ENCODE measurements at places on chromosomes 13 and 19.

- no peak for DNase-seq
These were observed 46.2 kb downstream of the CDK8 start for GRCh38 chr13:26300140-26300539.

DNA sequence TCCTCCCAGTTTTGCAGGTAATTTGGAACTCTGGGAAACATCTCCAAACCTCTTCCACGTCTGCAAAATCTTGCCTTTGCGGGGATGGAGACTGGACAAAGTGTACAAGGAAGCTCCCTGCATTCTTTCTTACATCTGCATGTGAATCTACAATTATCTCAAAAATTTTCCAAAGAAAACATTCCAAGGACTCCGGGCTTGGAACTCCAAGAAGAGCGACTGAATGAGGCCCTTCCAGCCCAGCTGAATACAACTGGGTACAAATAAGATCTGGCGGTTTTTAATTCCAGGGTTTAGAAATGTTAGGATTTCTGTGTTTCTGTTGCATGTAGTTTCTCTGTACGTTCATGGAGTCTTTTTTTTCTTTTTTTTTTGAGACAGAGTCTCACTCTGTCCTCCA, 28.5 kb downstream of the EXOC3L2 start:
- no peak for DNase-seq

- DNase-seq: no peak
These were observed 22.5 kb downstream of the OBI1 start for GRCh38 chr13:78636495-78636894.

GRCh38 chr13:24215126-24215525, 54.6 kb downstream of the SPATA13 start:
- no peak for DNase-seq

- no peak for DNase-seq
These were observed 4.1 kb upstream of the UBE2L5 start for GRCh38 chr13:30418075-30418716.

GRCh38 chr13:71712988-71713653, 153.9 kb downstream of the DACH1 start:
- no peak for DNase-seq

DNA sequence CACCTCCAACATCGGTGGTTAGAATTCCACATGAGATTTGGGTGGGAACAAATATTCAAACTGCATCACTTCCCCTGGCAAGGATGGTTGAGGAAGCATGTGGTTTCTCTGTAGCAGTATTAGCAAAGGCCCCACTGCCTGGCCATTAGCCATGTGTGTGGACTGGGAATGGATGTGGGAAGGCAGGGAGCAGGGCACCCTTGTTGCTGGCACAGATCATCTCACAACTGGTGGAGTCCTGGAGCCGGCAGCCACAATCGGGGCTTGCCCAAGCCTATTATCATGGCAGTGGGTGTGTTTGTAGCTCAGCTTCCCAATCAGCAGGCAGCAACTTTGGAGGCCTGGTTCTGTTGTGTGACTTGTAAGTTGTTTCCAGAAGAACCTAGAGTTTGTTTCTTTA, 391.9 kb downstream of the DLEU7 start:
- DNase-seq: no peak

DNA sequence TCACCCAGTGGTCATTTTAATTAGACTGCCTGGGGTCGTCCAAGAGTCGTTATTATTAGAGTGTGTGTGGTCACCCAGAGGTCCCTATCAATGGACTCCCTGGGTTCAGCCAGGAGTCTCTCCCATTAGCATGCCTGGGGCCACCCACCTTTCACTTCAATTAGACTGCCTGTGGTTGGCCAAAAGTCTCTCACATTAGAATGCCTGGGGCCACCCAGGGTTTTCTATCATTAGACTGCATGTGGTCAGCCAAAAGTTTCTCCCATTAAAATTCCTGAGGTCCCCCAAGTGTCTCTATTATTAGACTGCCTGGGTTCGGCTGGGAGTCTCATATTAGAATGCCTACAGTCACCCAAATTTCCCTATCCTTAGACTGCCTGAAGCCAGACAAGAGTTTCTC, 1472.6 kb downstream of the UQCRFS1 start:
- DNase-seq: no peak

GRCh38 chr13:28147495-28147894, 9.2 kb downstream of the PAN3 start:
- no peak for DNase-seq

- no peak for DNase-seq
These were observed 57.3 kb downstream of the SMARCA4 start for GRCh38 chr19:11018179-11018578.

DNA sequence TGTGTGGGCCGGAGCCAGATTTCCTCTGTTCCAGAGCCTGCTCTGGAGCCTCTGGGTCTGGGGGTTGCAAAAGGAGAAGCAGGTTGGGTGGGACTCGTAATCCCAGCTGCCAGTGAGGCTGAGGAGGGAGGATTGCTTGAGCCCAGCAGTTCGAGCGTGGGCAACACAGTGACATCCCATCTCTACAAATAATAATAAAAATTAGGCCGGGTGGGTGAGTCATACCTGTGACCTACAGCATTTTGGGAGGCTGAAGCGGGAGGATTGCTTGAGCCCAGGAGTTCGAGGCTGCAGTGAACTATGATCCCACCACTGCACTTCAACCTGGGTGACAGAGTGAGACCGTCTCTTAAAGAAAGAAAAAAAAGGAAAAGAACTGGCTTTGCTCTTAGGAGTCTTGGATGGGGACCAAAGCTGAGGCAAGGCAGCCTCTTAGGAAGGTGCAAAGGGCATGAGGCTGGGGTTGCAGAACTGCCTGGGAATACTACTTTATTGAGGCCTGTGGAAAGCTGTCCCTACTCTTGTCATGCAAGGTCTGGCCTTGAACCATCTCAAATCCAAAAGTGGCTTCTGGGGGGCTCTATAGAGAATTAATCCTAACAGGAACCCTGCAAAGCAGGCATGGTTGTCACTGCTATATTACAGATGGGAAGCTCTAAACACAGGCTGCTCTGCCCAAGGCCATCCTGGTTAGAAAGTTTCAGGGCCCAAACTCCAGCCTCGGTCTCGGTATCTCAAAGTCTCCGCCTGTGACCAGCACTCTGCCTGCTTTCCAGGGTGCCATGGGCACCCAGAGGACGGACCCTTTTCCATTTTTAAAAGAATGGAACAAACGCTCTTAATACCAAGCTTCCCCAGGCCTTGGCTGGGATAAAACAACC, 880 bp upstream of the C19orf12 start:
- DNase-seq: no peak
